ENCODE measurements at places on chromosomes 6 and 20. TPM values are rescaled to one million over a fixed set of nuclear protein-coding genes. Genes with fewer than 3 reads are reported as not detected.

DNA sequence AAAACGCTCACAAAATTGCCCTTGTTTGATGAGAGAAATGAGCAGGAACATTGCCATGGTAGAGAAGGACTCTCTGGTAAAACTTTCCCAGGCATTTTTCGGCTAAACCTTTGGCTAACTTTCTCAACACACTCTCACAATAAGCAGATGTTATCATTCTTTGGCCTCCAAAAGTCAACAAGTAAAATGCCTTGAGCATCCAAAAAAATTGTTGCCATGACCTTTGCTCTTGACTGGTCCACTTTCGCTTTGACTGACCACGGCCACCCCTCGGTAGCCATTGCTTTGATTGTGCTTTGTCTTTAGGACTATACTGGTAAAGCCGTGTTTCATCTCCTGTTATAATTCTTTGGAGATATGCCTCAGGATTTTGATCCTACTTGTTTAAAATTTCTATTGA, 41.1 kb upstream of the PREP start:
- DNase-seq = no peak

DNA sequence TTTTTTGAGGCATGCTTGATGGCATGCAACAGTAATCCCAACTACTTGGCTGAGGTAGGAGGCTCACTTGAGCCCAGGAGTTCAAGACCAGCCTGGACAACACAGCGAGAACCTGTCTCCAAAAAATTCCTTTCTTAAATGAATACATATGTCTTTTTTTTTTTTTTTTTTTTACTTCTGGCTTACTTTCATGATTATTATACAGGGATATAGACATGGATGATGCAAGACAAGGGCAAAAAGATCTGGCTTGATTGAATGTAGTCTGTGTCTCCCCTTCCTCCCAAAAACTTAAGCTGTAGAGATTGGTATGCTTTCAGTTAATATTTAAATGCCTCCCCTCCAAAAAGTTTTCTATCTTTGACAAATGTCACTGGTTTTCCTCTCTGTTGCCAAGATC, 7.6 kb downstream of the SNX3 start:
- DNase-seq = no peak

- no peak for DNase-seq
These were observed 1061.8 kb upstream of the CITED2 start for GRCh38 chr6:140436023-140436811.

DNA sequence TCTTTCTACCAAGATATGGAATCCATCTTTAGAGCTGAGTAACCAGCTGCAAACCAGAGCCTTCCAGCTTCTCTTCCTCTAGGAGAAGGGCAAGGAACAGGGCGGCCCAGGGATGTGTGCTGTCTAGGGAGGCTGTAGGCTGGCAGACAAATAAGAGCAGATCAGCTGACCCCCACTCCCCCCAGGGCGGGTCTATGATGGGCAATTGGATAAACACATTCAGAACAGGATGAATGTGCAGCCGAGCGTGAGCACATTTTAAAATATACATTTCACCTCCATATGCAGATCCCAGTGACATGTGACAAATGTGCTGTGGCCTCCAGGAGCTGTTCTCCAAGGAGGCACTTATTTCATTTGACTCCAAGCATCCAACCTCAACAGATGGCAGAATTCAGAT, 580.1 kb downstream of the PTPRT start:
- no peak for DNase-seq

- DNase-seq = no peak
These were observed 24.1 kb downstream of the GSTA2 start for GRCh38 chr6:52739134-52739533.

DNA sequence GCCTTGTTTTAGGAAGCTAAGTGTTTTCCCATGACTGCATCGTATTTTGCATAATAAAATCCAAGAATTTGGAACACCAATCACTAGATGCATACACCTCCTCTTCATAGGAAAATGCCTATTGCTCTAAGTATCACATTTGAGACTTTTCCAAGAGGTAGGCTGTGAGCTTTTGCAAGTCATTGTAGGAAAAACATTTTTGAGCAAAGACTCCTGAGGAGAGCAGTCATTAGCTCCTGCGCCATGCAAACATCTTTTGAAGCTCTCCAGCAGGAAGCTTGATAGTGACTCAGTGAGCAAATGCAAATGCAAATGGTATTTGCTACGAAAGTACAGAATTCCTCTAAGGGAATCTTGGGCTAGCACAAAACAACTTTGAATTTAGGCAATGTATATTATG, 750.4 kb downstream of the QKI start:
- no peak for DNase-seq

DNA sequence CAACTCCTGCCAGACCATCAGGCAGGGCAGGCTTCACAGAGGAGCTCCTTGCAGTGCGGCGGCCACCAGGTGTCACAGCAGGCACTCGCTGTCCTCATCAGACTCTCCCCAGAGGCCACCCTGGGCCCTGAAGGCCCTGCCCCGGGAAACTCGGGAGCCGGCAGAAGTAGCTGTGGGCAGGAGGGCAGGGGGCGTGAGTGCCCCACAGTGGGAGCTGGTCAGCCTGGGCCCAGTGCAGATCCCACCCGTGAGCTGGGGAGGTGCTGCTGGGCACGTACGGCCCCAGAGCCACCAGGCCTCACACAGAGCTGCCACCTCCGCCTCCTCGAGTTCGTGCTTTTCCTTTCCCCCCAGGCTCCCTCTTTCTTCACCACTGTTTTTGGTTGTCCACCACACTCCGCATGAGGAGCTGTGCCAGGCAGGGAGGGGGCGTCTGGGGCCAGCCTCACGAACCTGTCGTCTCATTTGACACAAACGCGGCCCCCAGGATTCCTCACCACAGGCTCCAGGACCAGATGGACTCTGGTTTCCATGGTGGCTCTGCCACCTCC, 33.8 kb downstream of the FRMD1 start:
- no peak for DNase-seq

GRCh38 chr6:40674170-40674569, 87.0 kb upstream of the LRFN2 start:
- no peak for DNase-seq

- DNase-seq = no peak
These were observed 6.7 kb downstream of the FOXA2 start for GRCh38 chr20:22577515-22578220.

DNA sequence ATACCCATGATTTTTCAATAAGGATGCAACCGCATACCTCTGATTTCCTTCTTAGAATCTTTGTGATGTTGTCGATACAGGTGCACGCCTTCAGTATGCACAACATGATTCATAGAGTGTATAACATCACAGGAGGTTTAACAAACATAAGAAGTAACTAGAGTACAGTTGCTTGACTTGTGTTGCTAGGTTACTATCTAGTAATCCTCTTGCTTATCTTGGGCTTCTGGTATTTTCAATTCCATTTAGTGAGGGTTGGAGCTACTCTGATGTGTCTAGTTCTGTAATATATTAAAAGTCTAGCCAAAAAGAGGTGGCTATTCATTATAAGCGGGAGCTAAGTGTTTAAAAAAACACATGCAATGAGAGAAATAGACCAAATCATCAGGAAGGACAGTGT, 85.5 kb upstream of the TENT5A start:
- no peak for DNase-seq

- DNase-seq = no peak
These were observed 4.5 kb downstream of the DPM1 start for GRCh38 chr20:50953821-50954220.

DNA sequence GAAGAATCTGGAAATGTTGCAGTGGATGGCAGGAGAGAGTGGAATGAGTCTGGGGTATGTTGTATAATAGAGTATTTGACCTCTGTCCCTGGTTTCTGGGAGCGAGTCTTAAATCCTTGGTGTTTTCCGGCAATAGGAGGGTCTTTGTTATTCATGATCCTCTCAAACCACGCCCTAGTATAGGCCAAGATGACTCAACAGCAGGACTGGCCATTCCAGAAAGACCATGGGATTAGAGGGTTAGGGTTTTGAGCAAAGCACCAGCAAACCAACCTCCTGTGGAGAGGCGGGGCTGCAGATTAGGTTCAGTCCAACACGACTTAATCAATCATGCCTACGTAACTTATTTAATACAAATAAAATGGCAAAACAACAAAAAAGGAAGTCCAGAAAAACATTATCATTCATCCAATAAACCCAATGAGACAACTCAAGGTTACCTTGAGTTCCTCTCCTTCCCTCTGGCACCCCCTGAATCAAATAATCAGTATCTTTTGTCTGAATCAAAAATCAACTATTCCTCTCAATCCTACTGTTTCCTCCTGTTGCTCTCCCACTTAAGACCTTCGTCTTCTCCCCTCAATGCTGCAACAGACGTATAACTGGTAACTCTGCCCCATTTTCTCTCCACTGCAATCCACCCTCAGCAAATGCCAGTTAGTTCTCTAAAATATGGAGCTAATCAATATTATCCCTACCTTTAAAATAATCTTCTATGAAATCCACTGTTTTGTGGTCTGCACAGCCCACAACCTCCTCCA, 15.5 kb downstream of the HUS1B start:
- DNase-seq = no peak

DNA sequence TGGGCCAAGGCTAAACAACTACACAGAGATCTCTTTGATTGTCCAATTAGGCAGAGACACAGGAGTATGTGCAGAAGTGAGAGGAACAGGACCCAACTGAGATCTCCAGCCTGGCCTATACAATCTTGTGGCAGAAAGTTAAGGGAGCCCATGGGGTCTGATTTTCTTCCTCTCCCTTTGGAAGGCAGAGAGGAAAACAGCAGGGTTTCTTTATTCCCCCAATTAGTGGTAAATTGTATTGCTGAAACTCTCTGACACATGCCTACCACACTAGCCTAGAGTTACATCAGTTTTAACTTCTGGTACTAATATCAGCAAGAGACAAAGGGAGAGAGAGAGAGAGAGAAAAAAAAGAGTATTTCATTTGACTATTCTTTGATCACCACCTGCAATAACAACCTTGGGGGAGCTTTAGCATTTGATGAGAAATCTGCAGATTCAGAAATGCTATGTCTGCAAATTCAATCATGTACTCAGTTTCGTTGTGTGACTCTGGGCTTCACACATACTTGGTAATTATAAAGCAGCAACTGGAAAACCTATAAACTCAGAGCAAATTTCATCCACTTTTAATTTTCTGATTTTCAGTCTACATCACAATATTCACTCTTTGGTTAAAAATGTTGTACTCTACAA, 260.3 kb upstream of the SPTLC3 start:
- DNase-seq = no peak

- no peak for DNase-seq
These were observed 288.0 kb downstream of the BMP7 start for GRCh38 chr20:56978475-56978874.

XKR7 gene
- not detected for total RNA-seq

TRIM10 gene
- total RNA-seq = not detected

SGK2 gene
- total RNA-seq = 2.9 TPM

PDYN gene
- total RNA-seq = not detected

NPBWR2 gene
- not detected for total RNA-seq

All from right cardiac atrium (tissue), 5 donors.